ENCODE measurements at places on chromosomes 6 and 20.

GRCh38 chr20:16942756-16943155 lies 194.6 kb downstream of the OTOR start:
- no peak for DNase-seq

DNA sequence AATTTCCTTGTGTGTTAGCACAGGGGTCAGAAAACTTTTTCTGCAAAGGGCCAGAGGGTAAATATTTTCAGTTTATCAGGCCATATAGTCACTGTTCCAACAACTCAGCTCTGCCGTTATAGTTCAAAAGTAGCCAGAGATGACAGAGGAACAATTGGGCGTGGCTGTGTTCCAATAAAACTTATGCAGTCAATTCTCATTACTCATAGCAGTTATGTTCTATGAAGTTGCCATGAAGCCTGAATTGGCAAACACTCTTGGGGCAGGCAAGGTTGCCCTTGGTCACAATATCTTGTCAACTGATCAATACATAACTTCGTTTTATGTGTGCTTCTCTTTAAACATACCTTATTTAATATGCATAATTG lies 304.2 kb downstream of the TFAP2C start:
- DNase-seq, result no peak

- DNase-seq, result no peak
Observed at GRCh38 chr20:25376886-25377285, 13.7 kb downstream of the ABHD12 start.

GRCh38 chr6:51972659-51973058 lies 114.8 kb downstream of the PKHD1 start:
- DNase-seq, result no peak
